NCI-H524 treated with DMSO at 0.1 percent for 48 hours (cell line): ENCODE measurements at places on chromosomes 2 and 18.

GRCh38 chr18:5175378-5175777, 21.7 kb downstream of the AKAIN1 start:
- DNase-seq: no peak

- peak; percentile 37 for DNase-seq
These were observed 76.0 kb downstream of the TGIF1 start for GRCh38 chr18:3525870-3526420.

DNA sequence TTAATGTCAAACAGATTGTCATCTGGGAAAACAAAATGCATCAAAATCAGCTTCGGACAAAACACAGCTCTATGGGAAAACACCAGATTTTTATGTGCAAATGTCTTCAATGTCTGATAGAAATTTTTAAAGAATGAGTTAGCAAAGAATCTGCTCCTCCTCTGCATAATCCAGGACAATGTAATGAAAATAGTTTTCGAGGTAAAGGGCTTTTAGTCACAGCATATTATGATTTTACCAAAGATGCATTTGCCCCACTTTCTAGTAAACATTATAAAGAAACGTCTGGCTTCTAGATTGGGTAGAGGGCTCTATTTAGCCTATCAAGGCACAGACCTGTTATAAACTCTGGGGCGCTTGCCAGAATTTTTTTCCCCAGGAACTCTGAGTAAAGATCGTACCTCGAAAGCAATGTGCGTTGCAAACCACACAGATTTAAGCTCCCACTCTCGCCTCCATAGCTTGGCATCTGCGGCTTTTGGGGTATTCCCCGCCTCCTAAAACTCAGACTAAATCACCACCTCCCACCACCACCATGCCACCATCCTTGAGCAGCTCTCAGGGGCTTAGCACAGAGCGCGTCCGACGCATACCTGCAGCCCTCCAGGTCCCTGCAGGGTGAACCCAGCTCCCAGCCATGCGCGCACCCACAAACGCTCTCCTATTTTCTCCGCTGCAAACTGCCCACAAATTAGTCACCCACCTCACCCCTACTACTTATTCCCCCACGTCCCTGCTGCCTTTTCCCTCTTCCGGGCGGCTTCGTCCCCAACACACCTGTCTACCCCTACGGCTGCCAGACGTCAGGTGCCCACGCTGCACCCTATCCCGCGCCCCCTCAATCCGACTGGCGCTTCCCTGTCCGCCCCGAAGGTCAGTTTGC, 829 bp downstream of the ACVR1C start:
- no peak for DNase-seq

GRCh38 chr18:37285825-37286224, 279.8 kb downstream of the CELF4 start:
- DNase-seq: no peak

DNA sequence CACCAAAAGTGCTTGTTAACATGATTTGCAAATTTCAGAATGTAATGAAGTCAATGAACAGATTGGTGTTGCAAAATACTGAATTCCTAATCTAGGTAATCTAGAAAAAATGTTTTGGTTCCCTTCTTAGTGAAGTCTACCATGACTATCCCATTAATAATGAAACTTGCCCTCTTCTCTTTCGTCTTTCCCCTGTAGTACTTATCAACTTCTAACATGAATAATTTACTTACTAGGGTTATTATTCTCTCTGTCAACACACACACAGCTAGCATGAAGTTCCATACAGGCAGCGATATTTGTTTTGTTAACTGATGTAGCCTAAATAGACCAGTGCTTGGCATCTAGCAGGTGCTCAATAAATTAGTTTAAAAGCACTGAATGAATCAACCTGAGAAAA, 160.2 kb downstream of the NCK2 start:
- DNase-seq: no peak

DNA sequence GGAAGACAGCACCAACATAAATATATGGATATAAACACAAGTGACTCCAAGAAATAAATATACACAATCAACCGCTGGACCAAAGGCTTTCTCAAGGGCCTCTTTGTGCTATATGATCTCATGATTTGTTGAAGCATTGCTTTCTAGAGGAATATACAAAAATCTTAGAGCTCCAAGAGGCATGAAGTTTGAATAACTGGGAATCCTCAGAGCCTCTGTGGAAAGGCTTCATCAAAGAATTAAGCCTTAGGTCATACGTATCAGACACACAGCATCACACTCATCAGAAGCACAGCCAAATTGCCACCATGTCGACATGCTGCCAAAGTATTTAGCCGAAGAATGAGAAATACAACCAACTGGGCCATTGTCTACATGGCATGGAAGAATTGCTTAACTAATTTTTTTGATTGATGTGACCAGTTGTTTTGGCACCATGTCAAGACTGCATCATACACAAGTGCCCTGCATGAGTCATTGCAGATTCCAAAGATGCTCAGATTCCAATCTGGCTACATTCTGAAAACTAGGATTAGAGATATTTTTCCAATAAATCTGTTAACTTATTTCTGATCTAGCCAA, 860.6 kb upstream of the ZEB2 start:
- peak; percentile 16 for DNase-seq

- no peak for DNase-seq
These were observed 111.8 kb upstream of the STON1 start for GRCh38 chr2:48417856-48418838.

DNA sequence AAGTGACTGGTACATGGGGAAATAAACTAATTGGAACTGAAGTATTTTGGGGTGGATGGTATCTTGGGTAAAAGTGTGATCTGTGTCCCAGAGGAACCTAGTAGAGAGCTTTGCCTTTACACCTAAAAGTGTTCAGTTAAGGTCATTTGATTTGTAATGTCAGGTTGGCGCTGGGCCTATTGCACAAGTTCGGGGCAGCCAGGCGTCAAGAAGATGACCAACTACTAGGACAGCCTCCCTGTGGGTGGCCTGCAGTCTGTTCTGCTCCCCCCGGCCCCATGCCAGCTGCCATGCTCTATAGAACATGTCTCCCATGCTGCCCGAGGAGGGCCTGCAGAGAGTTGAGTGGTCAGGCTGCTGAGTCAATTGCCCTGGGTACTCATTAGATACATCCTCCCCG, 10.1 kb downstream of the RRM2 start:
- DNase-seq: no peak

- DNase-seq: no peak
These were observed 28.6 kb upstream of the PPP4R1 start for GRCh38 chr18:9642799-9643462.

DNA sequence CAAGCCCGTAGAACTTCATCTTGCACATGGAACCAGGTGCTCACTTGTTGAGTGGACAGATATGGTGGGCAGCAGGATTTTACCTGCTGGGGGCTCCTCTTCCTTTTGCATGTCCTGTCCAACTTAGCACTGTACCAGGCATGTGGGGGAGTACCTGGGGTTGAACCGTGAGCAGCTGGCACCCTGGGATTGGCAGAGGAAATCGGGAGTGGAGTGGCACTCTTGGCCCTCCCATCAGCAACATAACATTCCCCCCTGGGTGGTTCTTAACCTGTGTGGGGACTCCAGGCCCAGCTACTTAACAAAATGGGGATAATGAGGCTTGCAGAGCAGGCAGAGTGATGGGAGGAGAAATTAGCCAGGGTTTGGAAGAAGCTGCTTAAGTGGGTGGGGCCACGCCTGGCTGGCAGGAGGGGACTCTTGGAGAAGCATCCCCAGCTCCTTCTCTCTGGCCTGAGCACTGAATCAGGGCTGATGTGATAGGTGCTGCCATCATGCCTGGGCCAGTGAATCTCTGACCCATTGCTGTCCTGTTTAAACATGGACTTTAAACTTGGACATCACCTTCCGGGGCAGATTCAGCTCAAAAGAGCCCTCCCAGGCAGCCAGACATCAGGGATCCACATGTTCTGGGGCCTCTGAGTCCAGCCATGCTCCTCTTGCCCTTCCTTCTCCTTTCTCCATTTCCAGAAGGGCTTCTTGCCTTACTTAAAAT, 15.5 kb downstream of the FOSL2 start:
- DNase-seq: no peak

DNA sequence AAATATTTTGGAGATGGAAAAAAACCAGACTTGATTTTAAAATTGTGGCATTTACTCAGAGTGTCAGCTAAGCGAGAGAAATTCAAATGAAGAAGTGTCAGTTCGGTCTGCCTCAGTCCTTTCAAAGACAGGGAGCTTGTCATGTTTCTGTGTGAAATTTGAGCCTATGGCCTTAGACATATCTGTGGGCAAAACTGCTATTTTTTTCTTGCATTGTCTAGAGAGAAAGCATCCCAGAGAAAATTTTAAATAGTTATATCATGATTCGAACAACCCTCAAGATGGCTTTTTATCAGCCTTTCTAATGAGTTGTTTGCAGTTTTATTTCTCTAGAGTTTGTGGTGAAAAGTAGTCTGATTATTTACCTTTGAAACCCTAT, 50.2 kb upstream of the KCNE4 start:
- DNase-seq: no peak

- DNase-seq: no peak
These were observed 14.5 kb upstream of the LPIN2 start for GRCh38 chr18:3027370-3027891.

DNA sequence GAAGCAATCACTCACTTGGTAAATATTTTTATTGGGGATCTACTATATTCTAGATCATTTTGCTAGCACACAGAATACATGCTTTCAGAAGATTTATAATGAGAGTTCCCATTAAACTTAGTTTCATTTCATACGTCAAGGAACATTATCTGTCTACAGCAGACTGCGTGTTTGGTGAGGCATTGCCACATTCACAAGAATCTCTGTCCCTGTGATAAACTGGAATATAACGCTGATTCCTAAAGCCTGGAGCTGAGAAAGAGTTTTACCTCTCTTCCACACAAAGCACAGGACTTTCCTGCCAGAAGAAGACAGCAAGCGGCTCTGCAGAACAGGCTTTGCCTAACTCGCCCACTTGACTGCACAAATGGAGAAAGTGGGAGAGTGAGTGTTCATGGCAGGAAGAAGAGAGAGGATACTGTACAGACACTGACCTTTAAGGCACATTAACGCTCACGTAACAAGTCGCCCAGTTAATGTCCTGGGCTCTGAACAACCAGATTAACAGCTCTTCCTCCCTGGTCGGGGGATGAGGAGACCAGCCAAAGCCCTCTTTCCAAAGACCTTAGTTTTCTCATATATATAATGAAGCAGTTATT, 356.2 kb downstream of the GPD2 start:
- DNase-seq: no peak

- no peak for DNase-seq
These were observed 217.1 kb downstream of the TCF4 start for GRCh38 chr18:55370936-55371335.

GRCh38 chr2:236073246-236073645, 94.9 kb downstream of the GBX2 start:
- DNase-seq: no peak

DNA sequence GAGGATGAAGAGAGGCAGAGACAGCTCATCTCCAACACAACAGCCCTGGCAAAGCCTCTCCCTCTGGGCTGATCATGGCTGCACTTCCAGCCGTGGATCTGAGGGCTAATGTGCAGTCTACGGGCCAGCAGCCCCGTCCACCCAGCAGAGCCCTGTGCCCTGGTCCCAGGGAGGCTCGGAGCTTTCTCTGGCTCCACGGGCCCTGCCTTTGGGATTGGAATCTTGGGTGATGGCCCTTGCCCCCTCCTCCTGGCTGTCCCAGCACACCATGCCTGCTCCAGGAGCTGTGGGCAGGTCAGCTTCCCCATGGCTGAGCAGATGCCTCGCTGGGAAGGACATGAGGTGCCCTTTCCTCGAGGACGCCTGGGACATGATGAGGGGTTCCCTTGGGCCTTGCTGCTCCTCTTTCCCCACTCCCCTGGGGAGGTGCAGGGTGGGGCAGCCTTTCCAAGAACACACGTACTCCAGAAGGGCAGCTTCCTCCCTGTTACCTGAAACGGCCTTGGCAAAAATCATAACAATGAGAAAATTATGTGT, 66.9 kb downstream of the C18orf63 start:
- DNase-seq: no peak

DNA sequence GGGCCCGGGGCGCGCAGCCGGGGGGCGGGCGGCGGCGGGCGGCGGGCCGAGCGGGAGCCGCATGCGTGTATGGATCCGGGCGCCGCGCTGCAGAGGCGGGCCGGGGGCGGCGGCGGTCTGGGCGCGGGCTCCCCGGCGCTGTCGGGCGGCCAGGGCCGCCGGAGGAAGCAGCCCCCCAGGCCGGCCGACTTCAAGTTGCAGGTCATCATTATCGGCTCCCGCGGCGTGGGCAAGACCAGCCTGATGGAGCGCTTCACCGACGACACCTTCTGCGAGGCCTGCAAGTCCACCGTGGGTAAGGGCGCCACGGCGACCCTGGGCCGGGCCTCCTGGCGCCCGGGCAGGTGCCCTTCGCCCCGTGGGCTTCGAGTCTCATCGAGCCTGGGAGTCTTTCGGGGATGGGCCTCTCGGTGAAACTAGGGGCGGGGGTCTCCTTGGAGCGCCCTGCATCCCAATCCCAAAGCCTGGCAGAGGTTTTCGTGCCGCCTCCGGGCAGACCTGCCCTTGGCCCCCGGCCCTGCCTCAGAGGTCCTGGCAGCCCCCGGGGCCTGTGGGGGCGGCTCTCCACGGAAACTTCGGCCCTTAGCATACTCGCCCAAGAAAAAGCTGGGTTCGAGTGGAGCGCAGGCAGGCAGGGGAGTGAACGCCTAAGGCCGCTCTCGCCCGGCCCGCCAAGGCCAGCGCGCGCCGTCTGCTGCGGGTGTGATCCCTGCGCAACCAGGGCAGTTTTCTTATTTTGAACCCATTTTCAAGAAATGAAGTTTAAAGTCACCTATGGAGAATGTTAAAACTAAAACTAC, 622 bp downstream of the RAB12 start:
- no peak for DNase-seq

DNA sequence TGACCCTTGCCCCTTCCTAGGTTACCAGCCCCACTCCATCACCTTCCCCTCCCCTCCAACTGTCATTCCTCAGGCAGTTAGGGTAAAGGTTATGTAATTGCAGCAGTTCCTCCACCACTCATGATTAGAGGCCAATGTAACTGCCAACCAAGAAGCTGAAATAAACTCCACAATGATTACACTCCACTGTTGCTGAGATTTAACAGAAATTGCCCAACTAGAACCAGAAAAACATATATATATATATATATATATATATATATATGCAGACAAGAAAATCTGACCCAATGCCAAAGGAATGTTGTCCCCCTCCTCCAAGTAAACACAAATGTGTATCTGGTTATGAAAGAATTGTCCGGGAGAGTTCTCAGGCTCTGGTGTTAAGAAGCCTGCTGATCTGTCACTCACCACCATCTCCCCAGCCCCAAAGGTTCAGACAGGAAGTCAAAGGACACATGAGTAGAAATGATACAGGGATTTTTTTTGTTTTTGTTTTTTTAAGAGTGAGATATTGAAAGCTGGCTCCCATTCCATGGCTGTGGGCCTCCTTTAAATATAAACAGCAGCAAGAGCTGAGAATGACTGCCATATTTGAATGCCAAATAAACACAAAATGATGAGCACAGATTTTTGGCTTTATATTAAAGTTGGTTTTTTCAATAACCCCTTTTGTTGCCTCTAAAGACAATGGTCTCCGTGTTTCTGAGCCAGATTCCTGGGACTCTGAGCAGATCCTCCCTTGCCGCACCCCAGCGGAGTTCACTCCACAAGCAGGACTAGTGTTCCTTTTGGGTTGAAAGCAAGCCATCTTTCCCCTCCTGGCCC, 127.2 kb upstream of the MAPRE2 start:
- DNase-seq: no peak

- no peak for DNase-seq
These were observed 120.1 kb downstream of the CACNB4 start for GRCh38 chr2:151978709-151979108.
